ENCODE measurements at places on chromosomes 1 and 21. TPM values are rescaled to one million over a fixed set of nuclear protein-coding genes. Genes with fewer than 3 reads are reported as not detected.

DNA sequence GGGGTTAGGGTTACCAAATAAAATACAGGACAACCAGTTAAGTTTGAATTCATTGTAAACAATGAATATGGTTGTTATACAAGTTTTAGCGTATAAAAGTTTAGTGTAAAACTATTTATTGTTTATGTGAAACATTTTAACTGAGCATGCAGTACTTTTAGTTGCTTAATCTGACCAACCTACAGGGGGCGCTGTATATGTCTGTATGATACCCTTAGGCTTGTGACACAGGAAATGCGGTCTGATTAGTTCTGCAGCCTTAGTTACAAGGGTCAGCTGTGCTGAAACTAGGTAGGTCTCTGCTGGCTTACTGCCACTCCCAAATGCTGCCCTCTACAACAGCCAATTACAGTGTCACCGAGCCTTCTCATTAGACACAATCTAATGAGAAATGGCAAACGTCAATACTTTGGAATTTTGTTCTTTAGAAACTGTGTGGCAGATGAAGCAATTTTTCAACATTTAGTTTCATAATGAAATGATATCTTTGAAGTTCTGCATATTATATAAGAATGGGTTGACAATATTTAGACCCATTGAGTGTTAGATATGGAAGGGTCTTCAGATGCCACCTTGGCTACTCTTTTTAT, 56.2 kb downstream of the NTNG1 start:
- no peak for DNase-seq

Gene NR5A2
- polyA plus RNA-seq = 0.05 TPM

DNA sequence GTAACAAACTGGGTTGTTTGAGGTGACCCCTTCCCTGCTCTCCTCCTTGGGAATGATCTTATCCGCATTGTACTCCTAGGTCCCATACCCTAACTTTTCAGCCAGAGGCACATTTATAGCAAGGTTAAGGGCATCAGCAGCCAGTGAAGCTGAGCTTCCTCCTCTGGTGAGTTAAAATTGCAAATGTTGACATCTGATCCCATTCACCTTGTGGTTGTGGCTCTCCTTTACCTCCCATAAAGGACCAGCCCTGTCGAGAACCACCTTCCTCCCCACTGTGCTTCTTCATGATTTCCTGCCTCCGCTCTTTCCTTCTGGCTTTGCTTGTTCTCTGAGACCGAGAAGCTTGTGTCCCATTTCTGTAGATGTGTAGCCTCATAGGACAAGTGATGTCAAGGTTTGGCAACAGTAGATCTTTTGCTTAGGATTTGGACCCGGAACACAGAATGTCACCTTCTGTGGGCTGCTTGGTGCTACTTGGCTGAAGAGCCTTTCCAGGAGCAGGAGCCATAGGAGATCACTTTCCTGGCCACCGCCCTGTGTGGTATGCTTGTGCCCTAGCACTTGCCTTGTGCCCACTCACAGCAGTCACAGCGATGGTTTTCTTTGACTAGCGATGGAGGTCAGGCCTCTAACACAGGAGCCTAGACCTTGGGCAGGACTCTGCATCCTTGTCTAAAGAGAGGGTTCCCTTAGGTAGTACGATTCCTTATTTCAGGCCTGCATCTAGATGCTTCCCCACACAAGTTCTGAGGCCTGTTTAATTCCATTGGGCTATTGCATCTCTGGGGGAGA, 18.8 kb downstream of the SZRD1 start:
- DNase-seq = no peak

Gene SLC9C2
- polyA plus RNA-seq = not detected

Gene GBP5
- 0.02 TPM for polyA plus RNA-seq

- DNase-seq = no peak
Observed at GRCh38 chr1:11690397-11691301, 861 bp upstream of the DRAXIN start.

DNA sequence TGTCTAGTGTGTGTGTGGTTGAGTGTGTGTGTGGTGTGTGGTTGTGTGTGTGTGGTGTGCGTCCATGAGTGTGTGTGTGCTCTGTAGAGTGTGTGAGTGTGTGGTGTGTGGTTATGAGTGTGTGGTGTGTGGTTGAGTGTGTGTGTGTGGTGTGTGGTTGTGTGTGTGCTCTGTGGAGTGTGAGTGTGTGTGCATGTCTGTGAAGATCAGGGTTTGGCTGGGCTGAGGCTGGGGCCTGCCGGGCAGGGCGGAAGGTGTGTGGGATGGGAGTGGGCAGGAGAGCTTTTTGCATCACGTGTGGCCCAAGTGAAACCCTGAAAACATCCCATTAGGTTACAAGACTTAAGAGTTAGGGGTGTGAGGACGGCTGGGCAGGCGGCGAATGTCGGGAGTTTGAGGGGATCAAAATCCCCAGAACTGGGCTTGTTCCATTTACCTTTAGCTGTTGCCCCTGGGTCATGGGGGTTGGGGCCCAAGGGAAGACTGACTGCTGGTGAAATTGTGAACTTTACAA, 2.9 kb upstream of the FCMR start:
- DNase-seq = no peak

GRCh38 chr21:17002594-17003257, 510.1 kb upstream of the CXADR start:
- DNase-seq = no peak

DNA sequence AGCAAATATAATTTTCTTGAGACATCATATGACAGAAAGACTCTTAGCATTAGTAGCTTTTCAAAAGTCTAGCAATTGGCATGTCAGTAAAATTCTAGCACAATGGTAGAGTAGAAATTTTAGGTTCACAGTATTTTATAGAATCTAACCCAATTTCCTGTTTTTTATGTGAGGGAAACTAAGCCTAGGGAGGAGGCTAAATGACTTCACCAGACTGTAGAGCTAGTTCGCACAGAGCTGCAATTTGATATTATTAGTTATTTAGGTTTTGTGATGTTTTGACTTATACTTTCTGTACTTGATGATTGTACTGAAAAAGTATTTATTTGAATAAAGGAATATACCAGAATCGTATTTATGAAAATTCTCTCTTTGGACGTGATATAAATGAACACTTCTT, 68.5 kb downstream of the CACHD1 start:
- DNase-seq = no peak

Gene FAM163A
- polyA plus RNA-seq = not detected

Gene IL12RB2
- 0.63 TPM for polyA plus RNA-seq

Gene CELA3A
- polyA plus RNA-seq = not detected

DNA sequence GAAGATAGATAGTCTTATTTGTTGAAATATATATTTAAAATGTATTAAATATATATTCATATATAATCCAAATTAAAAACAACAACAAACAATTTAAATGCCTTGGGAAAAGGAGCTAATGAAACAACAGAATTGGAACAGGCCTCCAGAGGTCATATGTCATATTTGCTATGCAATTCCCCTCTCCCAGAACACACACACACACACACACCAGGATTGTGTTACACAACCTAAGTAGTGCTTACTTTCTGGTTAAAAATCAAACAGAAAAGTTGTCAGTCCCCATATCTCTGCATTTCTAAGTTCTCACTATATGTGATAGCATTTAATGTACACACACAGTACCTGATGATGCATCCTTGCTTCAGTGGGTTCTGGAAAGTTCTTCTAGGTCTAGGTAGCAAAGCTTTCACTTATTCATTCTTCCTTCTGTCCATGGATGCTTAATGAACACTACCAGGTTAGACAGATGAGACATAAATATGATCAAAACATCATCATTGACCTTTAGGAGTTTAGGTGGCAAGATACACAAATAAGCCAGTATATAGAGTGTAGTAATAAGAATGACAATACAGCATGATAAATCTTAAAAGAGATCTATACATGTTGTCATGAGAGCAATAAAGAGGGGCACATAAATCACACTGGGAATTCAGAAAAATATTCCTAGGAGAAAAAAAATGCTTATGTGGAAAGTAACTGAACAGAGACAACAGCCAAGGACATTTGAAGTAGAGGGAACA, 662.8 kb downstream of the PTPRC start:
- DNase-seq = no peak

- no peak for DNase-seq
Observed at GRCh38 chr21:14271053-14271452, 55.1 kb downstream of the RBM11 start.
